ENCODE measurements at places on chromosomes 3 and 15. TPM values are rescaled to one million over a fixed set of nuclear protein-coding genes. Genes with fewer than 3 reads are reported as not detected.

GRCh38 chr3:122560680-122561079, 3.4 kb downstream of the PARP9 start:
- DNase-seq, result peak; percentile 60

- DNase-seq, result no peak
These were observed 84.4 kb upstream of the KCNH8 start for GRCh38 chr3:19063936-19064335.

DNA sequence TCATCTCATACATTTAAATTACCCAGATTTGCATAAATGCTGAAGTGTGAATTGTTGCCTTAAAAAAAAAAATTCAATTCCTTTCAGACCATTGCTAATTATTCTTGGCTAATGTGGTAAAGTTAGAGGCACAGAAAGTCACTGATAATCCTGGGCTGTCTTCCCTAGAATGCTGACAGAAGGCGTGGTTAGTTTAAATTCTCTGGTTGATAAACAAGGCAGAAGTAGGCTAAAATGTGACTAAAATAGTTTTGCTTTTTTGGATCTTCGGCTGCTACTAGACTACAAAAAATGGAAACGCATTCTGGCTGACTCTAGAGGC, 193.7 kb downstream of the OTOL1 start:
- DNase-seq, result no peak

DNA sequence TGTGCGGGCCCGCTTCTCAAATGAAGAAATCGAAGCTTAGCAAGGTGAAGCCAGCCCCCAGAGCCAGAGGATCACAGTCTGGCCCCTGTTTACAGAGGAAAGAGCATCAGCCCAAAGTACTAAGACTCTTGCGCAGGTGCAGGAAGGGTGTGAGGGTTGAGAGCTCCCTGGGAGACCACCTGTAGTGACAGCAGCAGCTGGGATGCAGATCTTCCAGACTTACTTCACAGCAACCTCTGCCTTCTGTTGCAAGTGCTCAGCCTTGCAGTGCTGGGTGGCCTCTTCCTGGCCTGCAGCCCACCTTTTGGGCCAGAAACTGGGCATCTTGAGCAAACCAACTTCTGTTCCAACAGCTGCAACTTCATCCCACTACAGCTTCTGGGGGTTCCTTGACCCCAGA, 19.7 kb downstream of the SPATA12 start:
- DNase-seq, result no peak

DNA sequence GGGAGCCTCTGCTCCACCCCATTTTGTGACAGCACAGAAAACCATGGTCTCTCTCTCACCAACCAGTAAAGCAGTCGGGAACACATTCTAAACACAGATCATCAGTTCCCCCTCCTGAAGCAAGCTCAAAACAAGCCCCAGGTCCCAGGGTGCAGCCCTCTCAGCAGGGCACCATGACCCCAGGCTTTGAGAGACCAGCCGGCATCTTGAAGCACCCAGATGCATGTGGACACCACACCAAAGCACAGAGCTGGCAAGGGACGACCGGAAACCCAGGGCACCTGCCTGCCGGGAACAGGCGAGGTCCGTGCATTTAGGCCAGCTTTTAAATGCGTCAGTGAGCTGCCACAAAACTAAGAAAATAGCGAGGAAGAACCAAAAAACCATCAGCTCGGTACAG, 103.2 kb upstream of the IQSEC1 start:
- DNase-seq, result no peak

Gene CILP
- 0.05 TPM for total RNA-seq
